Mucosa of gallbladder (tissue), 1 donor: ENCODE measurements at places on chromosomes 5 and 9. TPM values are rescaled to one million over a fixed set of nuclear protein-coding genes. Genes with fewer than 3 reads are reported as not detected.

DNA sequence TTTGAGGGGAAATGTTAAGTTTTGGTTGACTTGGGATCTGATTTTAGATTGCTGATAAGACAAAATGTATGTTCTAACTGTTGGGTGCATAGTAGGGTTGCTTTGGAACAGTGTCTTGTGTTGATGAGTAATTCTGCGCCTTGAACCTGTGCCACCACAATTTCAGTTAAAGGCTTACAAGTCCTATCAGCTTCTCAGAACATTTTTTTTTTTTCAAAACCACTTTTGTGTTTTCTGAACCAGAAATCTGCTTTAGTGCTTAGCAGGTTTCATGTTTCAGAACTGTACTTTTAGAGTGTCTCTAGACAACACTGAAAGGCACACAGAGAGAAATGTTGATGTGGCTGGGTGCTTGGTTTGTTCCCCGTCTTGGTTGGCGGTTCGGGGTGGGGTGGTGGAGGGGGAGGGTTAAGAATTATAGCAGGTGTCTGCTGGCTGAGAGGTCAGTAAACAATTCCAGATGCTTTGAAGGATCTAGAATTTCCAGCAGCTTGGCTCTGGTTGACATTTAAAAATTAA, 84.6 kb downstream of the ANKRD55 start:
- no peak for DNase-seq

Gene ARHGEF37
- 32.8 TPM for total RNA-seq

- no peak for DNase-seq
Measured at GRCh38 chr5:154298065-154298464, 107.5 kb downstream of the GALNT10 start.

Gene DNAH5
- total RNA-seq = 1.8 TPM

- no peak for DNase-seq
Measured at GRCh38 chr9:132857616-132858342, 20.3 kb downstream of the AK8 start.

DNA sequence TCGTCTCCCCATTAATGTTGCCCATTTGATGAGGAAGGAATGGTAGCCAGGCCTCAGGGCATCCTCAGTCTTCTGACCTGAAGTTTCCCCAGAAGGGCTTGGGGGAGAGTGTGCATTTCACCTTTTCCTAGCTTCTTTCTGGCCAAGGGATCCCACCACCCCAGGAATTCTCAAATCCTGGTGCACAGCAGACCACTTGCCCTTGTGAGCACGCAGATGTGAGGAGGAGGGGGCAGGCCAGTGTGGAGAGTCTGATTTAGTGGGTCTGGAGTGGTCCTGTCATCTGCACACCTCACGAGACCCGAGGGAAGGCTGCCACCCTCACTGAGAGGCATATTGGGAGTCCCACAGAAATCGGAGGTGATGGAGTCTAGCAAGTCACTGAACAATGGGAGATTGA, 64.3 kb downstream of the CXXC5 start:
- no peak for DNase-seq

Gene PCDHB9
- 2.1 TPM for total RNA-seq

Gene RNF224
- 0.95 TPM for total RNA-seq

GRCh38 chr5:2749514-2750025, 1.9 kb downstream of the IRX2 start:
- peak; percentile 9 for DNase-seq

DNA sequence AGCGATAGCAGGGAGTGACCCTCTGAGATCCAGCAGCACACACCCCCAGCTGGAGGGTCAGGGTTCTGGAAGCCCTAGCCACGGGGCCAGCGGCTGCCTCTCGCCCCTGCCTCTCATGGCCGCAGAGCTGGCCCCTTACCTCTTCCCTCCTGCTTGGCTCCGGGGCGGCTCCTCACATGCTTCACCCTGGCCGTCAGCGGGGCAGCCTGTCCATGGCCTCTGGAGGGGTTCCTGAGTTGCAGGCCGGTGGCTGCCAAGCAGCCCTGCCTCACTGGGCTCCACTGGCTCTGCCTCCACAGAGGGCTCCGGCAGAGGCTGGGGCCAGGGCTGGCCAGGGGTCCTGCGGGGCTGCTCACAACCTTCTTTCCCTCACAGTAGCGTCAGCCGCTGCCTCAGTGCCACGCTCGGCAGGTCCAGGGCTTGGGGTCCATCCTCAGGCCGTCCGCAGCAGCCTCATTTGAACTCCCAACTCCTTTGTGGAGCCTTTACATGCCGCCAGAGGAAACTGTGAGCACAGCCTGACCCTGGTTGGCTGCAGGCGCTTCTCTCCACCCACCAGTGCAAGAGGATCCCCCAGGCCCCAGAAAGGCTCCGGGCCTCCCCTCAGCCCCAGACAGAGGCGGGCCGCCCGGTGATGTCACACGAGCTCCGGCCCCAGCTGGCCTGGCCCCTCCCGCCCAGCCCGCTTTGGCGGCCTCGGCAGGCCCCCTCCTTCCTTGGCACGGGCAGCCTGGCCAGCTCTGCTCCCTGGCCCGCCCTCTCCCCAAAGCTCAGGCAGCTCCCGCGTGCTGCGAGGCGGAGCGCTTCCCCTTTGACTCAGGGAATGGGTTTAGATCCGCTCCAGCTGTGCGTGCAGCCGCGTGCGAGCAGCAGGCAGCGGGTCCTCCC, at the start of gene ANGPTL2:
TSS of gene ANGPTL2 (minus strand) at position 460 of the 888 bp plus-strand sequence. CDS start 13,904 bp downstream, outside the sequence.
- DNase-seq = peak; percentile 83

DNA sequence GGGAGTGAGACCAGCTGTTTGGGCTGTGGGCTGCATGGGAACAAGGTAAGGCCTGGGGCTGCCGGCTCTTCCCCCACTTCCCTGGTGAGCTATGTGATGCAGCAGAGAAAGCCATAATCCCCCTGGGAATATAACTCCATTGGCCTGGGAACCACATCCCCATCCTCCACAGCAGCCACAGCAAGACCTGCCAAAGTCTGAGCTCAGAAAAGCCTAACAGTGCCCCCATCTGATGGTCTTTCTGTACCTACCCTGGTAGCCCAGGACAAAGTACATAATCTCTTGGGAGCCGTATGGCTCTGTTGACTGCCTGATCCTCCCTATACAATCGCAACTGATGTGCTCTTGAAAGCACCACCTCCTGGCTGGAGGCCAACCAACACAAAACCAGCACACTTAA, 432.6 kb downstream of the CDH18 start:
- DNase-seq = no peak

Gene GFI1B
- 1.3 TPM for total RNA-seq

DNA sequence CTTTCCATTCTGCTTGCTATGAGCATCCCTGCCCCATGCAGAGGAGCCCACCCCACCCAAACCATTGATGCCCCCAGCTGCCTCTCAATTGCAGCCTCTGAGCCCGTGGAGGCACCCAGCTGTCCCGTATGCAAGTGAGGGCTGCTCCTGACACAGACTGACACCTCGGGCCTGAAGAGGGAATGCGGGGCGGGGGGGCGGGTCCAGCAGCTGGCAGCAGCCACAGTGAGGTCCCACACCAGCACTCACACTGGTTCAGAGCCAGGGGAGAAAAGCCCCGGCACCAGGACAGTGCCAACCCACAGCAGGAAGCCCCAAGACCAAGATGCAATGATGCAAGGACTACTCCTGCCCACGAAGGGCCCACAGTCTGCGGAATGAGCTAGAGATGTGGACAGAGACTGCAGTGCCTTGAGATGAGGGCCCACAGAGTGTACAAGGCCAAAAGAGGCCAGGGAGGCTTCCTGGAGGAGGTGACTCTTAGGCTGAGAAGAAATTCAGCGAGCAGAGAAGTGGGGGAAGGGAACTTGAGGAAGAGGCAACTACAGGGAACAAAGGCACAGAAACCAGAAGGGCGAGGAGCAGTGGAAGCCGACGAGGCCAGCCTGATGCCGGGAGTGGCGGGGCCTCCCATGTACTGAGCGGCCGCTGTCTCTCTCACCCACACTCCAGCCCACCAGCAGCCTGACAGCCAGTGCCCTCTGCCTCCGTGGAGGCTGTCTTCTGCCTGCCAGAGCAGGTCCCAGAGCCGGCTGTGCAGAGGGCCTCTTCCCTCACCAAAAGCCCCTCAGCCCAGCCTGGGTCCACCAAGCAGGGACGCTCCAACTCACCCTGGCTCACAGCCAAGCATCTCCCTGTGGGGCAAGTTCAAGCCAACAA, 9.2 kb downstream of the EEIG1 start:
- no peak for DNase-seq

- DNase-seq = no peak
Measured at GRCh38 chr5:176626876-176627236, 3.5 kb downstream of the SNCB start.

Gene HCN1
- 0.12 TPM for total RNA-seq

GRCh38 chr9:12773562-12773961, 1.3 kb upstream of the LURAP1L start:
- no peak for DNase-seq

GRCh38 chr5:101068298-101068697, 165.2 kb upstream of the ST8SIA4 start:
- no peak for DNase-seq

GRCh38 chr5:97937846-97938245, 754.8 kb upstream of the RIOK2 start:
- no peak for DNase-seq

DNA sequence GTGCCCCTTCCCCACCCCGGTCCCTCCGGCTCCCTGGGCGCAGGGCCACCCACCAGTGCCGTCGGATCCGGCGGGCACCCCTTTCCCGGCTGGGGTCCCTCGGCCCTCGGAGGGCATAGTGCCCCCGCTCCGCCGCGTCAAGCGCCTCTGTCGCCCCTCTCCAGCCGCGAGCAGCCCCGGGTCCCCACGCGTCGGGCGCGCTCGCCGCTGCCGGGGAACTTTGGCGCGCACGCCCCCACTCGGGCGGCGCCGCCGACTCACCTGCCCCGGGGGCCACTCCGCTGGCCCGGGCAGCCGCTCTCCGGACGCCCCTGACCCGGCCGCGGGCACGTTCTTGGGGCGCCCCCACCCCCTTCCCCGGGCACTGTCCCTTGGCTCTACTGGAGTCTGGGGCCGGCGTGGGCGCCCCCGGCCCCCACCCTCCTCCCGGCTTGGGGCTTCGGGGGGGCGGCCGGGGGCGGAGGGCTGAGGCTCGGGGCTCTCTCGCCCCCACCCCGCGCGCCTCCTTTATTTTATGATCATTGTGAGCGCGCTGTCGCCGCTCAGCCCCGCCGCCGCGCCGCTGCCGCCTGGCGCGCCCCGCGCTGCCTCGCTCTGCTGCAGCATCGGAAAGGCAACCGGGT, 1.1 kb upstream of the FAM78A start:
- DNase-seq = no peak

Gene CCDC192
- not detected for total RNA-seq

DNA sequence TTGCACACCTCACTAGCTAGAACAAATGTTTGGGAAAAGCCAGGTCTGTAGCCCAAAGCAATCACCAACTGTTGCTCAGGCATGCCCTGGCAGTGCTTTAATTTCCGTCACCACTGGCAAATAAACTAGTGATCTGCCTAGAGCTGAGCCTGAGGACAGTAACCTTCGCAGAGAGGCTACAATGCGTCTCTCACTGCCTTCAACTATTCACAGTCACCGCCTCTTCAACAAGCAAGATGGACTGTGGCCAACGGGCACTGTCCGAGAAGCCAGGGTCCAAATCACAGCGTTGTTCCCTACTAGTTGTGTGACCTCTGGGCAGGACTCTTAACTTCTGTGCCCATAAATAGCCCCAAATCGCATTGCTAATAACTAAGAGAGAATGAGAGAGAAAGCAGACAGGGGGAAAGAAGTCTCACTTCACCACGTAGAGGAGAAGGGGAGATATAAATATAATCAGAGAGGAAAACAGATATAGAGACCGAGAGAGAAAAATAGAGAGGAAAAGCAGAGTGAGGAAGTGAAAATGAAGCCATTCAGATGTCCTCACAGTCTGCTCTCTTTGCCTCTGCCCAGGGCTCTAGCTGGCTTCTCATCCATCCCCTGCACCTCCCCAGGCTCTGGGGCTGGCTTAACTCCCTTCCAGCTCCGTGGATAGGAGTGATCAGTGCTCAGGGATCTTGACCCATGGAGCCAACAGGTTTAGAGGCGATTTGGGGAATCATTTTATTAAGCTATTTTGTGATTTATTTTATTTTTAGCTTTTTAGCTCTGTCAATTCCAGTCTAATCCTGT, 157.9 kb downstream of the ZDHHC21 start:
- no peak for DNase-seq

GRCh38 chr9:109232449-109233237, 65.6 kb upstream of the FRRS1L start:
- DNase-seq = no peak

DNA sequence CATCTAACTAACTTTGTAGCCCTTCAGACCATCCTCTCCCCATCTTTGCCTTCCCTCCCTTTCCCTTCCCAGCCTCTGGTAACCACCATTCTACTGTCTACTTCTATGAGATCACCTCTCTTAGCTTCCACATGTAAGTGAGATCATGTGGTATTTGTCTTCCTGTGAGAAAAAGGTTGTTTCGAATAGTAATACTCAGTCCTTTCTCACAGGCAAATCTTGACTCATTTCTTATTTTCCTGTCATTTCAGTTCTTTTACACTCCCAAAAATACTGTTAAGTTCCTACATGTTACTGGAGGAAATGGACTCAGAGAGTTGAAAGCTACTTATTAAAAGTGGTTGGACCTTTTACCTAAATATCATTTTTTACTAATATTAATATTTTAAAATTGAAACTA, 82.1 kb downstream of the SLF1 start:
- DNase-seq = no peak

GRCh38 chr5:63141591-63141990, 563.0 kb downstream of the LRRC70 start:
- no peak for DNase-seq
